ENCODE measurements at places on chromosomes 11 and 22. TPM values are rescaled to one million over a fixed set of nuclear protein-coding genes. Genes with fewer than 3 reads are reported as not detected.

The FREY1 gene
- 0.39 TPM for total RNA-seq

The CNIH2 gene
- 2.5 TPM for total RNA-seq

The SAMM50 gene
- total RNA-seq = 46.0 TPM

The HSPB2 gene
- 0.09 TPM for total RNA-seq

The TUB gene
- total RNA-seq = 7.1 TPM

The TRIOBP gene
- total RNA-seq = 24.9 TPM

The RIMBP3B gene
- total RNA-seq = 0.25 TPM

The CSNK2A3 gene
- total RNA-seq = 1.9 TPM

The TPBGL gene
- total RNA-seq = 0.18 TPM

The TCP11L1 gene
- 24.3 TPM for total RNA-seq

The NXPE1 gene
- not detected for total RNA-seq

The MSANTD4 gene
- 9.3 TPM for total RNA-seq

The LIF gene
- 34.2 TPM for total RNA-seq

The CCDC89 gene
- not detected for total RNA-seq

The TEF gene
- total RNA-seq = 1.0 TPM

The SAC3D1 gene
- 51.7 TPM for total RNA-seq

The SYT9 gene
- 0.15 TPM for total RNA-seq

The C11orf16 gene
- total RNA-seq = not detected

The FGF3 gene
- total RNA-seq = not detected

The SYT12 gene
- 22.3 TPM for total RNA-seq

The DBX1 gene
- total RNA-seq = not detected

The LARGE1 gene
- 4.8 TPM for total RNA-seq
